IPS-NIHi11 (cell line): ENCODE measurements at places on chromosomes 13 and 19.

DNA sequence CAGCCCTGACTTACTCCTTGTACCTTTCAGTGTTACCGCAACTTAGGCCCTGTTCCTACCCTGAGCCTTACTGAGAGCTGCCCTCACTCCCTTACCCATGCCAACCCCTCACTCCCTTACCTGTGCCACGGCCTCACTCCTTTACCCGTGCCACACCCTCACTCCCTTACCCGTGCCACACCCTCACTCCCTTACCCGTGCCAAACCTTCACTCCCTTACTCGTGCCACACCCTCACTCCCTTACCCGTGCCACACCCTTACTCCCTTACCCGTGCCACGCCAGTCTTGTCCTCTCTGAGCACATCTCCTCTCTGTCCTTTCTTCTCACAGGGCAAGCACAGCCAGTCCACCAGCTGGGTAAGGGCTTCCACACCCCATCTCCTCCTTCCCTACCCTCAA lies 20.3 kb downstream of the AXL start:
- DNase-seq, result no peak

DNA sequence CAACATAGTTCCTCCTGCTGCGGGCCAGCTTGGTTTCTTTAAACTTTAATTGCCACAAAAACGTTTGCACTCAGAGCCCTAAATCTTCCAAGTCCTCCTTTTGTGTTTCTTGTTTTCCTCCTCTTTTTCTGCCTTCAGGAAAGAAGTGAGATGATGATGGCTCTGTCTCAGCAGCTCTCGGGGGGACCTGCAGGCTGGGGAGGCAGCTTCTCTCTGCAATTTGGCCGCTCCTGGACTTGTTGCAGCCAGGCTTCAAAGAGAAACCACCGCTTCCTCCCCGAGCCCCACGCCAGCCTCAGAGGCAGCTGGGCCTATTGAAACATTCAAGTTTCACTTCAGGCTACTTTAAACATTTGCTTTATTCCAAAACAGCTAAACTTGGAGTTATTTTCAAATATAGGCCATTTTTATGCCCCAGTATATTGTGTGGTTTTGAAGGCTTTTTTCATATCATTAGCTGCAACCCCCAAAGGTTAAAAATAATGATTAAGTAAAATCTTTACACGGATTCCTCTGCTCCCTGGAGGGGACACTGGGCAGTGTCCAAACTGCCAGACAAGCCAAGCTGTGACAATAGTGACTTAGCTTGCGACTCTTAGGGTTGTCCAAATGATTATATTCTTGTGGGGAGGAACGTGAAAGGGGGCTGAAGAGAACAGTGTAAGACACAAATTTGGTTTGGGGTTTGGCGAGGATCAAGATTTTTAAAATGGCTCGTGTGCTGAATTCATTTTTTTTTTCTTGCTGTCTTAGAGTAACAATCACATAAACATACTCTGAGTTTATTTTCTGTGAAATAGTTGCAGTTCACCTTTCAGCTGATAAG lies 330.8 kb downstream of the DLEU7 start:
- DNase-seq, result no peak

DNA sequence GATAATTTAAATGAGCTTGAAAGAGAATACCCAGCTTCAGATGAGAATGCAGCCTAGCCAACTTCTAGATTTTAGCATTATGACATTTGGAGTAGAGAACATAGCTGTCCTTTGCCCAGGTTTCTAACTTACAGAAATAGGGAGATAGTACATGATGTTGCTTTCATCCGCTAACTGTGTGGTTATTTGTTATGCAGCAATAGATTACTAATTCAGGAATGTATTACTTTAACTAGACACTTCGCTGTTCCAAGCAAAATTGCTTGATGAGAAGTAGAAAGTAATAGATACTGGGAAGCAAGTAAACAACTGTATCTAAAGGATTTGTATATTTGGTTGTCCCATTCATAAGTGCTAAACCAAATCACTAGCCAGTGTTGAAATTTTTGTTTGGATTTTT lies 790.9 kb upstream of the PRR20A start:
- no peak for DNase-seq

GRCh38 chr19:50628551-50628950 lies 11.1 kb downstream of the SYT3 start:
- no peak for DNase-seq

DNA sequence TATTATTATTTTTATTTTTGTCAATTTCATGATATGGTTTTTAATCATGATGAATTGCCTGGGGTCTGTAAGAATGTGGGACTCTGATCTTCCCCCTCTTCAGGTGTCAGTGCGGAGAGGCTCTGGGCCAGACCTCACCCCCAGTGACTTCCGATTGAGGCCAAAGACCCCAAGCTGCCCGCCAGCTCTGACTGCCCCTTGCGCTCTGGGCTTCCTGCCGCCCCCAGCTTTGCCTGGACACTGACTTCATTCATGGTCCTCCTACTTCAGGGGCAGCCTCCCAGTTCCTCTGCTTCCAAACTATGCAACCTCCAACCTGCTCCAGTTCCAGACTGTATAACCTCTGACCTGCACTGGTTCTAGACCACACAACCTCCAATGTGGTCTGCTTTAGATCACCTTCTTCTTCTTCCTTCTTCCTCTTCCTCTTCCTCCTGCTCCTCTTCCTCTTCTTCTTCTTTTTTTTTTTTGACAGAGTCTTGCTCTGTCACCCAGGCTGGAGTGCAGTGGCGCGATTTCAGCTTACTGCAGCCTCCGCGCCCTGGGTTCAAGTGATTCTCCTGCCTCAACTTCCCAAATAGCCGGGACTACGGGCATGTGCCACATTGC lies 6.7 kb upstream of the PPP5C start:
- no peak for DNase-seq
